NCI-H1436 treated with DMSO at 0.1 percent for 48 hours (cell line): ENCODE measurements at places on chromosomes 12 and 14.

DNA sequence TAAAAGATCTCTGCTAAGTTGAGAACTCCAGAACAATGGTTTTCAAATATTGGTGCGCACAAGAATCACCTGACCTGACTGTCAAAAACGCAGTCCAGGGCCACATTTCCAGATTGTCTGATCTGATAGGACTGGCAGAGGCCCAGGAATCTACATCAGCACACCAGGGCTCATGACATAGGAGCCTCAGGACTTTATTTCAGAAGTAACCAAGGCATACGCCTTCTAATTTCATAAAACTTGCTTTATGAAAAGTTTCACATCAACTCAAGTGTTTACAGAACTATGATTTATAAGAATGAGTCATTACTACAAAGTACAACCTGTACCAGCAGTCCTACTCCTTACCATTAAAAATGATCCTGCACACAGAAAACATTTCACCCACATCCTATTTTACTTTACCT is 47.7 kb upstream of the PTPRO start:
- DNase-seq: no peak

DNA sequence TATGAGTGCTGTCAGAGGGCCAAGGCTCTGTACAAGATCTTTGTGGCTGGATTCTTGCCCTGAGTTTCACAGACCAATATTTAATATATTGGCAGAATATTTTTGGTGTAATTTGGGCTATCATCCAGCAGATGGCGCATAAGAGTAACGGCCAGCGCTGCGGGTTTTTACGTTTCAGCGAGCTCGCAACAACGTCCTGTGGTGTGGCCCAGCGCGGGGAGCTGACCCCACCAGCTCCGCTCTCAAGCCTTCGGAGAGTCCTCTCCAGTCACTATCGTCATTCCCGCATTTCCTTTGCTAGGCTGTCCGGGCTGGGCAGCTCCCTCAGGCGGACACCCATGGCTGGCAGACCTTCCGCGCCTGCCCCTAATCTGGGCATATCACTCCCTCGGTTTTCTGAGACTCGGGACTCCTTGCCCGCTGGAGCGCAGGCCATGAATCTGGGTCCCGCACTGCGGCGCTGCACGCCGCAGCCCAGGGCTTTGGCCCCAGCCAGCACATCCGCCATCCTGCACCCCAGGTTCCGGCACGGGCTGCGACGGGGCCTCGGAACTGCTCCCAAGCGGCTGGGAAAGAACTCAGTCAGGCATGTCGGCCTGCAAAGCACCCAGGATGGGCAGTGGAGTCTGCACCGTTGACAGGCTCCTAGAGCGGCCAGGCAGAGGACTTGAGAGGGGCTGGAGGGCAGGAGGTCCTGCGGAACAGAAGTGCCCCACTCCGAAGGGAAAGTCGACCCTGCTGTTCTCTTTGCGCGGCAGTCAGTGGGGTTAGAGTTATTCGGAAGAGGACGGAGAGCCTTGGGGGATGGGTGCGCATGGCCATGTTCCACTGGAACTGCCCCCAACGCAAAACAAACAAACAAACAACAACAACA is 18.4 kb downstream of the OLR1 start:
- no peak for DNase-seq

DNA sequence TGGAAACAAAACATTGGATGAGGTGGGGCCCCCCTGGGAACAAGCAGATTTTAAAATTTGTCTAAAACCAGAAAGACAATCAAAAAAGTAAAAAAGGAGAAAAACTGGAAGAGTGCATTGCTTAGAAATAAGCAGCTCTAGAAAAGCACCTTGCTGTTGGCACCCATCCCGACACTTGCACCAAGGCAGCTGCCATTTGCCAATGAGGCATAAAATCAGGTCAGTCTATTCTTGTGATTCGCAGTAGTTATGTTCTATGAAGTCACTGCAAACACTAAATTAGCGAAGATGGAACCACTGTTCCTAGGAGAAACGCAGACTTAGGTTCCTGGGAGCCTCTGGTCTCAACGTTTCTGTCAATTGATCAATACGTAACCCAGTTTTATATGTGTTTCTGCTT is 16.2 kb downstream of the VPS33A start:
- DNase-seq: no peak

DNA sequence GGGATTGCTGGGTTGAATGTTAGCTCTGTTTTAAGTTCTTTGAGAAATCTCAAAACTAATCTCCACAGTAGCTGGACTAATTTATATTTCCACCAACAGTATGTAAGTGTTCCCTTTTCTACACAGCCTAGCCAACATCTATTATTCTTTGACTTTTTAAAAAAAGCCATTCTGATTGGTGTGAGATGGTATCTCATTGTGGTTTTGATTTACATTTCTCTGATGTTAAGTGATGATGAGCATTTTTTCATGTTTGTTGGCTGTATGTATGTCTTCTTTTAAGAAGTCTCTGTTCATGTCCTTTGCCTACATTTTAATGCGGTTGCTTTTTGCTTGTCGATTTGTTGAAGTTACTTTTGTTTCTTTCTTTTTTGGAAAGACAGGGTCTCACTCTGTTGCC is 301.1 kb upstream of the OR4E1 start:
- no peak for DNase-seq

DNA sequence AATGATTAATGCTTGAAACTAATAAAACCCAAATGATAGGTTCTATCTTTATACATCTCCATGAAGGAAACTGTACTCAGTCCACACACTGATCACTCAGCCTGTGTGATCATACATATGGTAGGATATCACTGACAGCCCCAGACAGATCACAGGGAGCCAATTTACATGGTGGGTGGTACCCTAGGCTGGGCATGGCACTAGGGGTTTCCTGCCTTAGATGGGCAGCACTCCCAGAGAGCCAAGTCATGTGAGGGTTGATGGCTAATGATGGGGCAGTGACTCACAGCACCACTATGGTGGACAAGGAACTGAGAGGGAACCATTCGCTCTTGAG is 89.6 kb upstream of the PTPRR start:
- DNase-seq: no peak

GRCh38 chr12:98741556-98742265 is 96.6 kb downstream of the APAF1 start:
- no peak for DNase-seq

DNA sequence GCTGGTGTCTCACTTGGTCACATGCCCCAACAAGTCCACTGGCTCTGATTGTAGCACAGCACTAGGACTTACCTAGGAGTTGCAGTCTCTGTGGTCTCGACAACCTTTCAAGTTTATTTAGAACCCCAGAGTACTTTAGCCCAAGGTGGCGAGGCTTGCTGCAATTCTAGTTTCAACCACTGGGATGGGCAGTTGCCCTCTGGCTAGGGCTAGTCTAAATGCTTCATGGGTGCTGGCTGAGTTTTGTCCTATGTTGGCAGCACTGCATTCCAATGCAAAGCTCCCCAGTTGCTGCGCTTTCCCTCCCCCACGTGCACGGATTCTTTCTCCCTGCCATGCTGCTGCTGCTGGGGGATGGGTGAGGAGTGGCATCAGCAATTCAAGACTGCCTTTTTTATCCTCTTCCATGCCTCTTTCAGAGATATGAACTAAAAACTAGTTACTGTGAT is 207.9 kb downstream of the SYNE2 start:
- DNase-seq: no peak
